Diencephalon (tissue), 1 donor: ENCODE measurements at places on chromosomes 3 and 15. TPM values are rescaled to one million over a fixed set of nuclear protein-coding genes. Genes with fewer than 3 reads are reported as not detected.

Gene FEZF2
- 1.6 TPM for total RNA-seq

Gene C3orf52
- 1.2 TPM for total RNA-seq

Gene IQCH
- total RNA-seq = 7.8 TPM

Gene GOLGA8J
- 0.23 TPM for total RNA-seq

Gene ZNF609
- 28.4 TPM for total RNA-seq

Gene PAK6
- total RNA-seq = 23.5 TPM

Gene COL8A1
- 1.8 TPM for total RNA-seq

Gene GPR171
- not detected for total RNA-seq

Gene CCR9
- total RNA-seq = not detected

Gene ARL14
- total RNA-seq = not detected

Gene VEPH1
- 26.1 TPM for total RNA-seq

Gene CYP19A1
- 7.2 TPM for total RNA-seq

Gene CCR5
- not detected for total RNA-seq

Gene TUSC7
- total RNA-seq = not detected

Gene PPP1R14D
- total RNA-seq = not detected
